ENCODE measurements at places on chromosomes 2 and 18.

DNA sequence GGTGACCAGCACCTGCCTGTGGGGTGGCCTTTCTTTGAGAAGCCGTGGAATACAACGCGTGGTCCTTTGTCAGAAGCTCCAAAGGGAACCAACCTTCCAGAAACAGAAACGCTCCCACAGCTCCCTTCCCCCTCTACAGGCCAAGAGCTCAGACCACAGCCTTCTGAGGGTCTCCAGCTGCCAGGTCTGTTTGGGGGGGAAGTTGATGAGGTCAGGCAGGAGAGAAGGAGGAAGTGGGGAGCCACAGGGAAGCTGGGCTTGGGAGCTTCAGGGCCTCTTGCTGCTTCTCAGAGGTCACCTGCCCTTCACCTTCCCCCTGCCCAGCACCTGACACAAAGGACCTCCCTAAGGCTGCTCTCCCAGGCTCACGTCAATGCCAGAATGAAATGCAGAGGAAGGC is 287.7 kb upstream of the ID2 start:
- no peak for DNase-seq

DNA sequence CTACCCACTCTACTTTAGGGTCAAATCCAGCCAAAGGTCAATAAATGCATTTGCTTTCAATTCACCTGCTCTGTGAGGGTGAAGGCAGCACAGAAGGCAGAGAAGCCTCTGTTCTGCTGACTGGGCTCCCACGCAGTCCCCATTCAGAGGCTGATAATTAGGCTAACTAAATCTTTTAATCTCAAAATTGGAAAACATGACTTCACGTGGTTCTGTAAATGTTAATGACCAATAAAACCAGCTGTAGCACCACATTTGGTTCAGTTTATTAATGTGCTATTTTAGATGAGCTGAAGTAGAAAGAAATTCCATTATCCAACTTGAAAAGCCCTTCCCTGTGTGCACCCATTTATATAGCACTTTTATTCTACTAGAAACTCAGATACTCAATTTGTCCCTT is 310.6 kb downstream of the C1D start:
- no peak for DNase-seq

DNA sequence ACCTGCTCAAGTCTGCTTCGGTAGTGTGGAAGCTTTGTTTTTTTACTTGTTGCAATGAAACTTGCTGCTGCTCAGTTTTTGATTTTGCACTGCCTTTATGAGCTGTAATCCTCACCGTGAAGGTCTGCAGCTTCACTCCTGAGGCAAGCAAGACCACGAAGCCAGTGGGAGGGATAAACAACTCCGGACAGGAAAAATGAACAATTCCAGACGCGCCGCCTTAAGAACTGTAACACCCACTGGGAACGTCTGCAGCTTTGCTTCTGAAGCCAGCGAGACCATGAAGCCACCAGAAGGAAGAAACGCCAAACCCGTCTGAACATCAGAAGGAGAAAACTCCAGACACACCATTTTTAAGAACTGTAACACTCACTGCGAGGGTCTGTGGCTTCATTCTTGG is 245.7 kb upstream of the REG3G start:
- DNase-seq = no peak

DNA sequence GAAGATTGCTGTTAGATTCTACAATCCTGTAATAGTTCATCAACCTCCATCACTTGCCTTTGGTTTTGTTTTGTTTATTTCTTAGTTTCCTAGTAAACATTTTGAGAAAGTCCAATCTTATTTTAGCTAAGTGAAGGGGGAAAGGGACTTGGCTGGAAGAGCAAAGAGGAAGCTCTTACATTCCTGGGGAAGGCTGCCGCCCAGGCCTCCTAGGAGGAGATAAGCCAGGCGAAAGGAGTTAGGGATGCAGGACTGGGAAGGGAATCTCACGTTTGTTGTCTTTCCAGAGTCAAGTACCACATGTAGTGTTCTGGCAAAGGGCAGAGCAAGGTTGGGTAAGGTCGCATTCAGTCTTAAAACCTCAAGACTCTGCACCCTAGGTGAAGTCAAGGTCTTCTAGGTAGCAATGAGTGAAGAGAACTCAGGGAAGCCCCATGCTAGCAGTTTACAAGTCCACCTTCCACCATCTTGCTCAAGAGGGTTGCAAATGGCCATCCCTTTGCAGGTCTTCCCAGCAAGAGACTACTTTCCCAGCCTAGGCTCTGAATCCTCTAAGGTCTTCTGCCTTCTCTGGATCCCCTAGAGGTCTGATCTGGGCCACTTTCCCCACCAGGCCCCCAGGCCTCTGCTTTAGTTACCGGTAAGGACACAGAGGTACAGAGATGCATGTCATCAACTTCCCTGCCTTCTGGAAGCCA is 320.7 kb downstream of the CYP26B1 start:
- DNase-seq = no peak
